ENCODE measurements at places on chromosomes 5 and 9. TPM values are rescaled to one million over a fixed set of nuclear protein-coding genes. Genes with fewer than 3 reads are reported as not detected.

FOCAD gene
- total RNA-seq, result 12.8 TPM

SMIM33 gene
- 0.99 TPM for total RNA-seq

RXRA gene
- 8.4 TPM for total RNA-seq

MLANA gene
- not detected for total RNA-seq

UAP1L1 gene
- total RNA-seq, result 21.1 TPM

TSTD2 gene
- total RNA-seq, result 18.6 TPM

DNA sequence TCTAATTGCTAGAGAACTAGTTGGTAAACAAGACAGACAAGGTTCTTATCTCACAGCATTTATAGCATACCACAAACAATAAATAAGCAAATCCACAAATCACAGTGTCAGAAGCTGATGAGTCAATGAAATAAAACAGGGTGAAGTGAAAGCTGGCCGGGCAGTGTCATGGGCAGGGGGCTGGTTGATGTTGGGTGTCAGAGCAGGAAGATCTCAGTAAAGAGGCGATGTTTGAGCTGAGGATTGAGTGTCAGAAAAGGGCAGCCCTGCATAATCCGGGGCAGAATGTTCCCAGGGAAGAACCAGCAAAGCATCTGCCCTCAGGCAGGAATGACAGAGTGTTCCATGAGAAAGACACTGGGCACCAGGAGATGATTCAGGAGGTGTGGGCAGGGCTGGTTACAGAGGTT lies 183.4 kb downstream of the GOLPH3 start:
- no peak for DNase-seq

GRCh38 chr5:162174358-162174974 lies 106.9 kb downstream of the GABRG2 start:
- DNase-seq, result no peak

DNA sequence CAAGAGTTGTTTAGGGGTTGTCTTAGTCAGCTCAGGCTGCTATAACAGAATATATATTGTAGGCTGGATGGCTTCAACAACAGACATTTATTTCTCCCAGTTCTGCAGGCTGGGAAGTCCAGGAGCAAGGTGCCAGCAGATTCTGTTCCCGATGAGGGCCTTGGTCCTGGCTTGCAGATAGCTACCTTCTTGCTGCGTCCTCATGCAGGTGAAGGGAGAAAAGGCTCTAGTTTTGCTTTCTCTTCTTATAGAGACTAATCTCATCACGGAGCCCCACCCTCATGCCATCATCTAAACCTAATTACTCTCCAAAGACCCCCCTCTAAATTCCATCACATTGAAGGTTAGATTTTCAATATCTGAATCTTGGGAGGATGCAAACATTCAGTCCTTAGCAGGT lies 246.0 kb upstream of the ANKRD55 start:
- no peak for DNase-seq

DNA sequence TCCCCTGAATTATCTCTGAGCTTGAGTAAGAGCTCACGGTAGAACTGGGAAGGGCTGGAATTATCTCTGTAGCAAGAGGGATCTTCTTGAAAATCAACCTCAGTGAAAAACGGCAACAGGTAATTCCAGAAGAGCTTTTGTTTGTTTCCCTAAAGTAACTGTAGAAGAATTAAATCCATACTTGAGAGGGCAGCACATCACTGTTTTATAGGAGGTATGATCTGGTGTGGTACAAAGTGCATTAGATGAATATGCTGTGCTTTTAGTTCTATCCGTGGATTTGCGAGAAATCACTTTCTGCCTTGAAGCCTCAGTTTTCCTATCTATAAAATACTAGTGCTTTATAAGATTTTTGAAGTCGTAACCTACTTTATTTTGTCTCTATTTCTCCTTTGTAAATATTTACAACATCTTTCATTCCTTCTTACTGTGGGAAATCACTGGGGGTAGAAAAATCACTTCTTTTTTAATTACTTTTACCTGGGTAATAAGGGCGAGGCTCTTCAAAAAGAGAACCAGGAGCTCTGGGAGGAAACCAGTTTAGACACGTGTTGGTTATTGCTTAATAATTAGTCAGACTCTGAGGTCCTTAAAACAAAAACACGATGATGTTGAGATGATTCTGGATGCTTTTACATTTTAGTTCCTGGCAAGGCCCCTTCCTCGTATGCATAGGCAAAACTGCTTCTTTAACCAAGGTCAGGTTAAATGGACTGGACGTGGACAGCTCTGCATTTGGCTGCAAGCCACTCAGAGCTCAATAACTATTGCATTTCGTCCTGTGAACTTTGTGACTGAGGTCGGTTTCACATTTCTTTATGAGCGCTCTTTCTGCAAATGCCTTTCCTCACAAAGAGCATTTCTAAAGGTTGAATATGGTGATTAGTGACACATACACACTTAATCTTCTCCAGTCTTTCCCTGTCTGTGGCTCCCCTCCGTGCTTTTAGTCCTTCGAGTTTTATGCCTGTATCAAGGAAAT lies 376.1 kb downstream of the BRINP1 start:
- DNase-seq, result no peak
